ENCODE measurements at places on chromosomes 3 and 15.

DNA sequence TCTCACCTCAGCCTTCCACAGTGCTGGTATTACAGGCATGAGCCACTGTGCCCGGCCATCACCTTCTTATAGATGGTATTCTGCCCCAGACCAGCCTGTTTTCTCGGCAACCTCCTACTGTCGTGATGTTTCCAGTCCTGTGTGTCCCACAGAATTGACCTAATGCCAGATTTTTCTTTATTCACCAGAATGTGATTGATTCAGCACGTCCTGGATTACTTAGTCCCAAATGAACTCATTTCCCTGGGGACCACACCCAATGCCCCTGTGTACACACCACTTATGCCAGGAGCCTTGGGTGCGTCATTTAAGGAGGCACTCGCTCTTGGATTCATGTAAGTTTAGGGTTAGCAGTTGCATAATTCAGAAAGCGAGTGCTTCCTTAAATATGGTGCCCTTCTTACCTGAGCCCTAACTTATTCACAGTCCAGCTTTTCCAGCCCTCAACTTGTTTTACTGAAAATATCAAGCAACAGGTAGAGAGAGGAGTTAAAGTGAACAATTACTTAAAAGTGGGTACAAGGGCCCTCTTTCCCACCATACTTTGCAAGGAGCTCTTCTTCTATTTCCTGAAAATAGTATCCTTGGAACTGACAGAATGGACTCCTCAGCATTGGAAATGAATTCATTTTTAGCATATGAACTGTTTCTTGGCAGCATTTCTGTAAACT lies 64.6 kb upstream of the UBE2E1 start:
- no peak for DNase-seq

DNA sequence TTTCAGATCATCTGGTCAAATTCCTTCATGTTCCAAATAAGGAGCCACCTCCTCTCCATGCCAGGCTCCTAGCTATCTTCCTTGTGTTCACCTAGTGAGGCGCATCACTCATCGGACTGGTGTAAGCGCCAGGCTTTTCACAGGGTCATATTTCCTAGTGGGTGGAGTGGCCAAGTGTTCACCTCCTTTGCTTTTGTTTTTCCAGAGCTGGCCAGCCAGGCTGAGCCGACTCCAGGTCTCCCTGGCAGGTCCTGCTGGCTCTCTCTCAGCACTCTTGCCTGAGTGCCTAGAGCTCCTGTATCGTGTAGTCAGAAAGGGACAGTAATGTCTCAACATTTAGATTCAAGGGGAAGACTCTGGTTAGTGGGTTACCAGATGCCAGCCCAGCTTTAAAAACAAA lies 31.0 kb downstream of the HEG1 start:
- DNase-seq: no peak

GRCh38 chr3:132062535-132062934 lies 27.7 kb upstream of the CPNE4 start:
- no peak for DNase-seq

DNA sequence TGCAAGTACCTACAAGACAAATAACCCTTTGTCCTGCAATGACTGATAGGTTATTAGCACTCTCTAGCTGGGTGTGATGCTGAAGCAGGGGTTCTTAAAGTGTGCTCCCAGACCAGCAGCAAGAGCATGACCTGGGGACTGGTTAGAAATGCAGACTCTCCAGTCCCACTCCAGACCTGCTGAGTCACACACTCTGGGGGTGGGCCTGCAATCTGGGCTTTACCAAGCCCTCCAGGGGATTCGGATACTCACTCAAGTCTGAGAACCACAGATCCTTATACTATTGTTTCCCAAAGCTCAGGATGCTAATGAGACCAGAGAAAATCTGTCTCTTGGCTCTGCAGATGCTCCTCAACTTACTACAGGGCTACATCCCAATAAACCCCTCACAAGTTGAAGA lies 142.1 kb upstream of the RAD18 start:
- DNase-seq: no peak

DNA sequence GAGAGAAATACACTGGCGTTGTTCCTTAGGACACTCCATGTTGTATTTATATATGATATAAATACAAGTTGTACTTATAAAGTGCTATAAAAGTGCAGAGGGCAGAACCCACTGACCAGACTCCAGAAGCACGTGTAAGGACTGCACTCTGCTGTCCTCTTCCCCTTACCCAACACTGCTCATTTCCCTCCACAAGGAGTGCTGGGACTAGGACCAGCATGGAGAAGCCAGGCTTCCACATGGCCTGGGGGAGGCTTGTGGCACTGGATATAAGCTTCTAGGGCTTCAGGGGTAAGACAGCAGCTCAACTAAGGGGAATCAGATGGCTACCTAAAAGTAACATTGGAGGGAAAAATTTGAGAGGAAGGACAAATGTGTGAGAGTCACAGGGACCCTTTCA lies 556.9 kb downstream of the IGSF11 start:
- DNase-seq: no peak

DNA sequence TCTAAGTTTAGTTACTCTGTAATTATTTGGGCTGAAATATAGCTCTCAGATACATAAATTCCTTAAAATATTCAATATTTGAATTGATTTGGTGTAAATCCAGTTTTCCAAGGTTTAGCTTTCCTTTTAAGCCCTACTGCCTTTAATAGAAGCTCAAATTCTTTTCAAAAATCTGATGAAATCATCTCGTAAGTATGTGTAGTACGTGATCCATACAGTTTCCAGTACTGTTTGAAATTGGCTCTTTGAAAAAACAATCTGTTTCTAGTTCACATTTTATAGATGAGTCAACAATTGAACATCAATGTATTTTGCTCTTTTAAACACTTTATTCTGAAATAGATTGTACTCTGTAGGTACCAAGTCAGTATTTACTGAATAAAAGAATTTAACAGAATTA lies 84.2 kb downstream of the LRRC49 start:
- no peak for DNase-seq

DNA sequence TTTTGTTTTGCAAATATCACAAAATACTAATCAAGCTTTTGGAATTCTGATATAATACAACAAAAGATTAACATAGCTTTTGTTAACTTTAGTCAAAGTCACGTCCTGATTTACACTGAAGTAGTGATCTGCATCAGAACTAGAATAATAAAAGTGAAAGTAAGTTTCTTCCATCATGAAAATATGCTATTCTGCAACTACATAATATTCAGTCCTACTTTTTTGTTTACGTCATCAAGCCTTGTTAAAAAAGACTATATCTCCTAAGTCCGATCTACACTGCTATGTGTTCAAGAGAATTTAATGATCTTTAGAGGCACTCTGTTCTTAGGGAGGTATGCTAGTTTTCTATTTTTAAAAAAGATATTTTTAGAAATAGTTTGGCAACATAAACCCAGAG lies 330.1 kb downstream of the ARPP21 start:
- no peak for DNase-seq

- no peak for DNase-seq
Observed at GRCh38 chr15:61681676-61682075, 378.6 kb downstream of the VPS13C start.

DNA sequence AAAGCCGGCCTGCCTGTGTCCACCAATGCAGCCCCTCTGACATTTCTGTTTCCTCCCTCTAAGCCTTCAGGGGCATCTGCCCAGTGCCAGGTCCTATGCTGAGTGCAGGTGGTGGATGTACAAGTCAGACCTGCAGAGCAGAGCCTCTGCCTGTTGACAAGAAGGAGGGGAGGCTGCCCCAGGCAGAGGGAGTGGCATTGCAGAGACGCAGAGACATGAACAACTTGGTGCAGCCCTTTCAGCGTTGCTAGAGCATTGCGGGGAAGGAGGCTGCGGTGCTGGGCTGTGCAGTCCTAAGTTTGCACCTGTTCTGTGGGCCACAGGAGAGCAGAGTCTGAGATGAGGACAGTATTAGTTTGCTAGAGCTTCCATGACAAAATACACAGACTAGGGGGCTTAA lies 65.2 kb downstream of the LSM3 start:
- no peak for DNase-seq

DNA sequence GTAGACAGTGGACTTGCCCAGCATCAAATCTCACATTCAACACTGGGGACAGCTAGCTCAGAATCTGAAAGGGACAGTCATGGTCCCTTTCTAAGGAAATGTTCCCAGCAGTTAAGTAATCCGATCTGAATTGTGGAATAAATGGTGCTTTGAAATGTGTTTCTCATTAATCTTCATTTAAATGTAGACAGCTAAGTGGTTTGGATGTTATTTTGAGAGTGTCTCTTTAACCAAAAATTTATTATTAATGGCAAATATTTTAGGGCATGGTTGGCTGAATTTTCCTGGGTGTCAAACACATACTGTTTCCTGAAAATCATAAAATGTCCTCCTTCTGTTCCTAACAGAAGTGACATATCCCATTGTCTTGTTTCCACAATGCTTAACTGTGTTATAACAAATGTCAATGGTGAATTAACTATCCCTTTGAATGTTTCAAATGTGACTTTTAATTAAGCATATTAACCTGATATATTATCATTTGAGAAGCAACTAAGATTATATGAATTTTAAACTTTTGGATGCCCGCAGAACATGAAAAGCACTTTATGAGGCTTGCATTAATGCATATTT lies 210.8 kb downstream of the CHST2 start:
- no peak for DNase-seq

GRCh38 chr3:160458151-160458550 lies 8.6 kb upstream of the TRIM59 start:
- no peak for DNase-seq

GRCh38 chr3:72811571-72811970 lies 36.7 kb downstream of the SHQ1 start:
- DNase-seq: no peak

GRCh38 chr3:365268-365667 lies 168.7 kb downstream of the CHL1 start:
- no peak for DNase-seq

DNA sequence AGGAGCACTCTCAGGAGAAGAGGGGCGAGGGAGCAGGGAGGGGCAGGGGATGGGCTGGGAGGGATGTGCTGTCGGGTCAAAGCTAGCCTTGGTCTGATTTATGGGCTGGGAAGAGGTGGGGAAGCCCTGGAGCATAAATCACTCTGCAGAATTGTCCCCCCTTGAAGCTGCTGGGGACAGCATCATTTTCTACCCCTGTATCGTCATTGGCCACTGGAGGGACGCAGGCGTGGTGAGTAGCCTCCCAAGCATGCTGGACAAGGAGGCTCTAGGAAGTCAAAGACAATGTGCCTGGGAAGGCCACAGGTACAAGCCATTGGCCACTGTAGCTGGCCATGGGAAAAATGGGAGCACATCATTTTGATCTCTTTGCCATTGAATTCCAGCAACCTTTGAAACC lies 175.5 kb upstream of the CTDSPL start:
- no peak for DNase-seq

Measured in AG08396 (cell line).